Effector memory CD8-positive, alpha-beta T cell (primary cell): ENCODE measurements at places on chromosomes 13 and 19.

GRCh38 chr19:5031231-5032100 lies 62.6 kb downstream of the KDM4B start:
- DNase-seq: peak; percentile 81
- peaks cover 3% of the 10 kb centered on the region for H3K36me3 ChIP-seq
- no peaks in the 10 kb centered on the region for H3K27me3 ChIP-seq
- H3K27ac ChIP-seq: no peak overlapping the region
- H3K4me1 ChIP-seq: peaks cover 17% of the 10 kb centered on the region
- H3K4me3 ChIP-seq: no peak overlapping the region

DNA sequence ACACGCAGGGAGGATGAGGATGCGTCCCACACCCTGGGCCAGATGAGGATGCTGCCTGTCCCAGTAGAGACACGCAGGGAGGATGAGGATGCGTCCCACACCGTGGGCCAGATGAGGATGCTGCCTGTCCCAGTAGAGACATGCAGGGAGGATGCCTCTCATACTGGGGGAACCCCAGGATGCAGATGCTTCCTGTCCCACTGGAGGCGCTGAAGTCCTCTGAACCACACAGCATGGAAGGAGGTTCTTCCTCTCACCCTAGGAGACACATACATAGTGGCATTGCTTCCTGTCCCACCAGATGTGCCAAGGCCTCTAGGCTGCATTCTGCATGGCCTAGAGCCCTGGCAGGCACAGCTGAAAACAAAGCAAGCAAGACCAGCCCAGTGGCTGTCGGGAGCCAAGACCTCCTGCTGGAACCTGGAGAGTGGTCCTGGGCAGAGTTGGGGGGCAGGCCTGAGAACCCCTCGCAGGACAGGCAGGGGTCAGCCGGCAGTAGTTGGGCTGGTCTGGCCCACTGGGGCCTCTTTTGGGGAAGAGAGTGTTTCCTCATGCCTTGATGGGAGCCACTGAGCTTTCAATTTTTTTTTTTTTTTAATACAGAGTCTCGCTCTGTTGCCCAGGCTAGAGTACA lies 4.3 kb downstream of the HPN start:
- peaks cover 25% of the 10 kb centered on the region for H3K4me1 ChIP-seq
- peaks cover 11% of the 10 kb centered on the region for H3K27me3 ChIP-seq
- no peak overlapping the region for H3K4me3 ChIP-seq
- no peak for DNase-seq
- H3K36me3 ChIP-seq: peaks cover 12% of the 10 kb centered on the region

- no peak for DNase-seq
- peaks cover 22% of the 10 kb centered on the region for H3K36me3 ChIP-seq
- no peaks in the 10 kb centered on the region for H3K27me3 ChIP-seq
- H3K4me1 ChIP-seq: peaks cover 58% of the 10 kb centered on the region
These were observed 2.4 kb upstream of the KMT2B start for GRCh38 chr19:35715355-35715809.

GRCh38 chr19:51323481-51324166 lies 12.2 kb downstream of the IGLON5 start:
- no peak overlapping the region for H3K4me3 ChIP-seq
- H3K27ac ChIP-seq: no peak overlapping the region
- no peak for DNase-seq
- H3K27me3 ChIP-seq: peaks cover 45% of the 10 kb centered on the region
- H3K4me1 ChIP-seq: peaks cover 4% of the 10 kb centered on the region
- no peaks in the 10 kb centered on the region for H3K36me3 ChIP-seq

DNA sequence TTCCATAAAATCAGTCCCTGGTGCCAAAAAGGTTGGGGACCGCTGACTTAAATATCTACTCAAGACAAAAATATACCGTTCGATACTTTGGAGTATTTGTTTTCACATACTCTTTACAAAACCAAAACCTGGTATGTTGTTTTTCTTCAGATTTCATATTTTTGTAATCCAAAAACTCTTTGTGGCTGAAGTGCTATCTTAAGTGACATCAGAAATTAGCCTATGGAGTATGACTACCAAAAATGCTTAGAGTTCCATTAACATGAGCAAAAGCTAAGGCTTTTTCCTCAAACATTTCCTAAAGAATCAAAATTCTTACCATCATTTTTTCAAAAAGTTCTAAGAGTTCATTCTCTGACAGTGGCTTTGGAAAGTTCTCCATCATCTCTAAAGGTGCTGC lies 52.0 kb downstream of the DIAPH3 start:
- no peak for DNase-seq
- no peak overlapping the region for H3K4me3 ChIP-seq
- no peaks in the 10 kb centered on the region for H3K4me1 ChIP-seq

DNA sequence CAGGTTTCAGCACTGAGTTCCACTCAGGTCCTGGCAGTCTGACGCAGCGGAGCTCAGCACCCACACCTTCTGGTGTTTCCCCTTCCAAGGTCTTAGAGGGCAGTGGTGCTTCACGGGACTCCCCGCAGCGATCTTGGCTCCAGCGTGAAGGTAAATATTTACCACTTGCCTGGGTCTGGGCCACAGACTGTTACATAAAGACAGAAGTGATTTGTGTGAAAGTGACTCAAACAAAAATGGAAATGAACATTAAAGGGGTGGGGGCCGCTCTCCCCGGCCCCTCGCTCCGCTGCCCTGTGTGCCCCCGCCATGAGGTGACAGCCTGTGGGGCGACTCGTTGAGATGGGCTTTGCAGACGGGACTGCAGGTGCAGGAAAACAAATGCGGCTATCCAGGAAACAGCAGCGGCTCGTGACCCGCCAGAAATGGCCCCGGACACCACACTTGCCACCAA lies 55.0 kb downstream of the GGACT start:
- no peak for DNase-seq
- H3K27me3 ChIP-seq: no peaks in the 10 kb centered on the region
- no peaks in the 10 kb centered on the region for H3K36me3 ChIP-seq
- no peak overlapping the region for H3K27ac ChIP-seq

DNA sequence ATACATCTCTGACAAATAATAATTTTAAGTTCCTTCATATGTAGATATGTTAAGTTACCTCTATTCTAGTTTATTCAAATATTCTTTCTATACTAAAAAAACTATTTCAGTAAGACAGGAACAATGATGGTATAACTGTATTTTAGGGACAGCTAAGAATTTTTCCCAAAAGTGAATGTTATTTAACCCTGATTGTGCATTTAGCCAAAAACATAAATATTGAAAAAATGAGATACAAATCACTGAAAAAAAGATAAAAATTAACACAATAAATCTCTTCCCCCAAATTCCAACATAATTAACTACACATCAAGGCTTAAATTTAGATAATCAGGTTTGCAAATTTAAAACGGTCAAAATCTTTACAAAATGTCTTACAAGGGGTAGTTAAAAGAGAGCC lies 58.1 kb downstream of the KCNRG start:
- H3K27me3 ChIP-seq: no peaks in the 10 kb centered on the region
- no peak for DNase-seq
- peaks cover 11% of the 10 kb centered on the region for H3K4me1 ChIP-seq
- no peak overlapping the region for H3K4me3 ChIP-seq

- no peak within 1 kb of the TSS for H3K4me3 ChIP-seq
- DNase-seq: no peak
- H3K36me3 ChIP-seq: peaks cover 17% of the 10 kb centered on the region
These were observed at the start of gene TDRD12 for GRCh38 chr19:32719611-32720059. TDRD12 (plus strand) TSS chr19:32719767; CDS start chr19:32720073, 306 bp downstream.

GRCh38 chr13:112486386-112487126 lies 101.4 kb downstream of the TUBGCP3 start:
- no peak overlapping the region for H3K27ac ChIP-seq
- peaks cover 19% of the 10 kb centered on the region for H3K36me3 ChIP-seq
- no peak for DNase-seq
- no peaks in the 10 kb centered on the region for H3K27me3 ChIP-seq

- no peak overlapping the region for H3K4me3 ChIP-seq
- peak overlapping the region; percentile 55 for H3K27ac ChIP-seq
- no peaks in the 10 kb centered on the region for H3K4me1 ChIP-seq
- peaks cover 43% of the 10 kb centered on the region for H3K36me3 ChIP-seq
- no peak for DNase-seq
- no peaks in the 10 kb centered on the region for H3K27me3 ChIP-seq
These were observed 22.9 kb upstream of the MYDGF start for GRCh38 chr19:4693078-4693350.

GRCh38 chr13:25292301-25292700 lies 5.0 kb upstream of the MTMR6 start:
- no peak overlapping the region for H3K4me3 ChIP-seq
- H3K36me3 ChIP-seq: peaks cover 5% of the 10 kb centered on the region
- H3K27ac ChIP-seq: no peak overlapping the region
- peaks cover 61% of the 10 kb centered on the region for H3K27me3 ChIP-seq
- no peak for DNase-seq

DNA sequence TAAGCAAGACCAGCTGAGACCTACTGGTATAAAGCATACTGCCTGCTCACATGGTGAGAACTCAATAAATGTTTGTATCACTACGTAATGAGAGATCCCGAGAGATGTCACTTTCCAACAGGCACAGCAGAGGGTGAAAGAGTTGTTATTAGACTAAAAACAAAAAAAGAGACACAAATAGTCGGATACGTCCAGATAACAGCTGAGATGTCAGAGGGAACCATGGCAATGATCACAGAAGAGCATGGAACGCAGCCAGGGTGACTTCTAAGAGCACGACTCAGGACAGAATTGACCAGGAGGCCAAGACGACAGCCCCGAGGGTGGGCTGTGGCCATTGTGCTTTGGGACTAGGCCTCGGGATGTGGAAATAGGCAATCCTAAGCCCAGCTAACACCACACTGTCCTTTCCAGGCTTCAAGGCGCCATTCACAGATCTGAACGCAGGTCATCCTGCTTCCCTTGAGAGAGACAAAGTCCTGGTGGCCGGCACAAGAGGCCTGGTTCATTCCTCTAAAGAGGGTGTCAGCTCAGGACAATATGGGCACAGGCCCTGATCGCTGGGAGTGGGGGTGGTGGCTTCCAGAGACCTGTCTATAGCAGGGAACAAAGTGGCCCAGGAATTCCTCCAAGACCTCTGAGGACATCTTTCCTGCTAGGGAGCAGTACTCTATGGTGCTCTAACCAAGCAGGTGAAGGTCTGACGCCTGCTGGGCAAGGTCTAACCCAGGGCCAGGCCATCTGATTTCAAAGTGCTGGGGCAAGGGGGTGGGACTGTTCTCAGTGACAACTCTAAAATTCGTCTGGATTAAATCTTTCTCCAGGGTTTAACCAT lies 3.2 kb downstream of the SH3GL1 start:
- peaks cover 47% of the 10 kb centered on the region for H3K4me1 ChIP-seq
- no peak overlapping the region for H3K4me3 ChIP-seq
- DNase-seq: no peak
- peaks cover 47% of the 10 kb centered on the region for H3K36me3 ChIP-seq

GRCh38 chr13:94455414-94455813 lies 24.1 kb downstream of the DCT start:
- no peaks in the 10 kb centered on the region for H3K4me1 ChIP-seq
- H3K4me3 ChIP-seq: no peak overlapping the region
- no peak for DNase-seq
- H3K27ac ChIP-seq: no peak overlapping the region

DNA sequence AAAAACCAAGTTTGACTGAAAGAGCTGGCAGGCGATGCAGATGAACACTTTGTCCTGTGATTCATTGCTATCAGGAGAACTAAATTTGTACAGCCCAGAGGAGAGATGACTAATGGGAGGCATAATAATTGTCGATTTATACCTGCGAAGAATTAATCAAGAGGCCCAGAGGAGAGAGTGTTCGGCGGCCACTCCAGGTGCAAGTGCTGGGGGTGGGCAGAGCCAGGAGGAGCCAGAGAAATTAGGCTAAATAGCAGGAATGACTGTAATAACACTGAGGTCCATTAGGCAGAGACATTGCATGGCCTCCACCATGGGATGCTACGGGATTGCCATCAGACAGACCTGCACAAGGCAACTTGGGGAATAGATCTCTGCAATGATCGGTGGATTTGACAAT lies 107.7 kb upstream of the UQCRFS1 start:
- no peak overlapping the region for H3K27ac ChIP-seq
- H3K27me3 ChIP-seq: peaks cover 67% of the 10 kb centered on the region
- no peak for DNase-seq

GRCh38 chr13:94309576-94309975 lies 169.9 kb downstream of the DCT start:
- no peak for DNase-seq
- H3K4me1 ChIP-seq: peaks cover 7% of the 10 kb centered on the region
- no peaks in the 10 kb centered on the region for H3K36me3 ChIP-seq
- H3K27ac ChIP-seq: no peak overlapping the region
- H3K4me3 ChIP-seq: no peak overlapping the region

DNA sequence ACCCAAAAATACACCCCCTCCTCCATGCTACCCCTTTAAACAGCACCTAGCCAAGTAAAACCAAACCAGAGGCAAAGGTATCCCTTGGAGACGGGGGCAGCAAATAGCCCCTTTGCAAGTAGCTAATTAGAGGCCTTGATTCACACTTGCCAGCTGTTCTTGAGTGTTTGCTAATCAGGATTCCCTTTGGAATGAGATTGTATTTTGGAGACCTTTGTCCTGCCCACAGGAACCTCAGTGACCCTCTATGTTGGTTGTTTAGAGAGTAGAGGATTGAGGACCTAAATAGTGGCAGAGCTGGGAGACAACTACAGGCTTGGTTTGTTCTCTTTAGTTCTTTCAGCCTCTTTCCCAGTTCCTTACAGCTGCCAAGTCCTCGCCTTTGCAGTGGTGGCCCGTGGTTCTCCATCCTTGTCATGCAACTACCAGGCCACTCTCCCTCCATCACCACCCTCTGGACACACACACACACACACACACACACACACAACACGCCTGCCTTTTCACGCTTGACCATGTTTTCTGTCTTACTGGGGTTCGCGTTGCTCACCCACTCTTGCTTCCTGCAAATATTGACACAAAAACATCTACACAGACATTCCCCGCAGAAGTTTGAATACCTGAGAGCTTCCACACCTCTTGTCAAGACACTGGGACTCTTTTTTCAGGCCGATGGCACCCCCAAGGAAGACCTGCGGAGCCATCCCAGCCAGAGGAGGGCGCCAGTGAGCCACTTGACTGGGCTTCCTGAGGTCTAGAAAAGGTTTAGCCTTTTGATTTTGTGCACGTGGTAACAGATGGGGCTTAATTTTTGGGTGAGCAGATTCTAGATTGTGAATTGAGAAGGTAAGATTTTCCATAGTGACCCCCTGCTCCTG lies 80.0 kb upstream of the GPR183 start:
- H3K36me3 ChIP-seq: peaks cover 34% of the 10 kb centered on the region
- no peaks in the 10 kb centered on the region for H3K27me3 ChIP-seq
- peak overlapping the region; percentile 97 for H3K27ac ChIP-seq
- H3K4me1 ChIP-seq: peaks cover 28% of the 10 kb centered on the region
- H3K4me3 ChIP-seq: no peak overlapping the region
- DNase-seq: peak; percentile 87

- H3K27ac ChIP-seq: no peak overlapping the region
- H3K36me3 ChIP-seq: peaks cover 13% of the 10 kb centered on the region
These were observed 18.1 kb downstream of the DHRS12 start for GRCh38 chr13:51785712-51786424.

DNA sequence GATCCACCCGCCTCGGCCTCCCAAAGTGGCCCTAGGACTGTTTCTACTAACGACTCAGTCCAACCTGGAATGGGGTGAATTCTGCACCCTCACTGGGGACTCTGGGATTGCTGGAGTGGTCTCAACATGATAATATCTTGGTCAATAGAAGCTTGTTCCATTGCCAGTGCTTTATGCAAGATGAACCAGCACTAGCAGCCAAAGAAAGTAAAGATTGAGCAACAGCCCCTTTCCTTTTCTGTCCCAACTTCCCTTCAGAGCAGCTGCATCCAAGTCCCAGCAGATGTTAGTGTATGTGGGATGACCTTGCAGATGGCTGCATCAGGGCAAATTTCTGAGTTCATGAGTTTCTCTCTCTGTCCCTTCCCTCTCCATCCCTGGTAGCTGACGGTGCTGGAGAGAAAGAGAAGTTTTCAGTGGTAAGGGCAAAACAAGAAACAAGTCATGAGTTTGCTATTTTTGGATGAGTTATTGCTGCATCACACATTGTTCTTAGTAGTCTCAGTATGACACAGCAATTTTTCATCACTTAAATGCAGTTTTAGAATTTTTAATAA lies 183.6 kb upstream of the EDNRB start:
- H3K27me3 ChIP-seq: peaks cover 13% of the 10 kb centered on the region
- H3K36me3 ChIP-seq: no peaks in the 10 kb centered on the region
- DNase-seq: no peak
